ENCODE measurements at places on chromosomes 5 and 9.

DNA sequence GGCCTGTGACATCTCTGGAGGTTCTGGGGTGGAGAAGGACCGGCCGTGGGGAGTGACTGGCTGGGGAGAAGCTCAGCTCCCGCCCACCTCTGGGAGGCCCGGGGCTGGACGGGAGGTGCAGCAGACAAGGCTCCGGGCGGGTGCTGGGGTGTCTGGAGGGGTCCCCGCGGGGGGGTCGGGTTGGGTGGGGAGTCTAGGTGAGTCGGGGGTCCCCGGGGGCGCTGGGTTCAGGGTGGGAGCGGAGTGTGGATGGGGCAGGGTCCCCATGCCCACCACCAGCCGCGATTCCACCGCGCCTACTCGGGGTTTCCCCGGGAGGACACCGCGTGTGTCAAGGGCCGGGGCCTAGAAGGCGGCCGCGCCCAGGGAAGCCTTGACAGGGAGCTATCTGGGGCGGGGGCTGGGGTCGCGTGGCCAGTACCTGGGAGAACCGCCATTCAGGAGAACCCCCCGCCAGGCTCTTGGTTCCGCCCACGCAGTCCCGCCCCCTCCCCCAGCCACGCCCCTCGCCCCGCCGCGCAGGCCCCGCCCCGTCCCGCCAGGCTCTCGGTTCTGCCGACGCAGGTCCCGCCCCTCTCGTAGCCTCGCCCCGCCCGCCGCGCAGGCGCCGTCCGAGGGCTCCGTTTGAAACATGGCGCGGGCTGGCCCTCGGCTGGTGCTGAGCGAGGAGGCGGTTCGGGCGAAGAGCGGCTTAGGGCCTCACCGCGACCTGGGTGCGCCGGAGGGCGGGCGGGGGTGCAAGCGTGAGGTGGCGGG is at the start of gene CEP72:
Gene CEP72 (plus strand): TSS at position 610 of the 756 bp plus-strand sequence. CDS start 22 bp downstream, at position 632.
- DNase-seq = peak; percentile 84

GRCh38 chr9:100027543-100027942 is 71.3 kb downstream of the ERP44 start:
- DNase-seq = no peak

DNA sequence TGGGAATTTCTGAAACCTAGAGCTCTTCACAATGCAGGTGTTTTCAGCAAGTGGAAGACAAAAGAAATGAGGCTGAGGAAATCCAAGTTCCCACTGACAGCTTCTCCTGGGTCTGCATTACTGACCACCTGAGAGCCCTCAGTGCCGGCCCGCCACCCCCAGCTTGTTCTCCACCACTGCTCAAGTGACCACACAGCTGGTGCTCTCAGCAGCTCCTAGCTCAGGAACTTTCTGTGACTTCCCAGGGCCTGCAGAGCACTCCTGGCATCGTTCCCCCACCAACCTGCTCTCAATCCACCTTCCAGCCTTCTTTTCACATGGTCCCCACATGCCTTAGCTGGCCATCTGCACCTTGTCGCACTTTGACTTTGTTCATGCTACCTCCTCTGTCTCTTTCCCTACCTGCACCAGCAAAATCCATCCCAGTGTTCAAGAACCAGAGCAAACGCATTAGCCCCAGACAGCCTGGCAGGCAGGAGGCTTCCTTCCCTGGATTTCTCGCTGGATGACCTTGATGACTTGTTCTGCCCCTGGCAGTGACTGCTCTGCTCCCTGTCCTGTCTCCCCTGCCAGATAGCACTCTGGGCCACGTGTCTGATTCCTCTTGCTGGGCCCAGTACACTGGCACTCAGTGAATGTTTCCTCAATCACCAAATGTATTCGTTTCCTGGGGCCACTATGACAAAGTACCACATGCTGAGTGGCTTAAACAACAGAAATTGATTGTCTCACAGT is 35.1 kb upstream of the NANS start:
- DNase-seq = no peak

DNA sequence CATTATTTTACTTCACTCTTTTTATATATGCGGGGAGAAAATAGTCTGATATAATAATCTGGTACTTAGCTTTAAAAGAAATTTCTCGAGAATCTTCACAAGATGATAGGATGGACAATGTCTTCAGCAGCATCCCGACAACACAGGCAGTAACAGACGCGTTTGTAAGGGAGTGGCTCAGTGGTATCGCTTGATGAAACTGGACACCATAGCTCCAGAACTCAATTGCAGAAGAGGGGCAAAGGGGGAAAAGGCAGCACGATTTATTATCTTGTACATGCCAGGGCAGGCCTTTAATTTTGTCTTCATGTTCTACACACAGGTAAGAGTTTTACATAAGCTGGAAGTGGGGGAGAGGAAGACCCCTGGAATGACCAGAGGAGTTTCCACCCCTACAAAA is 15.7 kb downstream of the IL4 start:
- DNase-seq = no peak

DNA sequence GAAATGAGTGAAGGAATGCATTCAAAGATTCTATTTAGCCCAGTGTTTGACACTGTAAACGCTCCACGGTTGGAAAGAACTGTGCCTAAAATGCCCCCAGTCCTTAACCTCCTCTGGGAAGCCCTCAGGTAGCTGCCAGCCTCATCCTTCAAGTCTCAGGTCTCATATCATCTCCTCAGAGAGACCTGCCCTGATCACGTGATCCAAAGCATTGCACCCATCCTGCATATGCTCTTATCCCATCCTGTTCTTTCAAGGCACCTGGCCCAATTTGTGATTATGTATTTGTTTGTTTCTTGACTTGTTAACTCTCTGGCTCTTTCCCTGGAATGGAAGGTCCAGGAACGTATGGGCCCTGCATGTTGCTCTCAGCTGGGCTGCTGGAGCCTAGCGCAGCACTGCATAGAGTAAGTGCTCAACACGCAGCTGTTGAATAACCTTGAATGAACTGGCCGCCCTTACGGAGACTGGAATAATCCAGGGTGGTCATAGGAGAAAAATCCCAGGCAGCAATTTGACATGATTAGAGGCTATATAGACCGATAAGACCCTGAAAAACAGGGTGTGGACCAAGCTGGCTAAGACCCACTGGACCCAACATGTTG is 8.7 kb downstream of the C1QTNF2 start:
- no peak for DNase-seq

DNA sequence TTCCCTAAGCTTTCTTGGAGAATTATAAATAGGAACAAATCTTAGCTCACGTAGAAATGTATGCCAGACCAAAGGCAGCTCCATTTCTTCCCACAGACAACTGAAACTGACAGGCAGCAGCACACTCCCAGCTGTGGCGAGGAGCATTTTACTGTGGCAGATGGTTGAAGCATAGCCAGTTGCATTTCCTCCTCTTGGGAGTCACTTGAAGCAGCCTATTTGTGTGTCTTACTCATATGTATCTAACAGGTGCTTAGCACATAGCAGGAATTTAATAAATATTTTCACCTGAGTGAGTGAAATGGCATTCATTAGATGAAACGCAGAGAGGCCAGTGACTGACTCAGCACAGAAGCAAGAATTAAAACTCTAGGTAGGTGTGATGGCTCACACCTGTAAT is 12.3 kb upstream of the MTMR12 start:
- peak; percentile 12 for DNase-seq

- DNase-seq = no peak
These were observed 36.9 kb upstream of the CXCL14 start for GRCh38 chr5:135615581-135616260.

DNA sequence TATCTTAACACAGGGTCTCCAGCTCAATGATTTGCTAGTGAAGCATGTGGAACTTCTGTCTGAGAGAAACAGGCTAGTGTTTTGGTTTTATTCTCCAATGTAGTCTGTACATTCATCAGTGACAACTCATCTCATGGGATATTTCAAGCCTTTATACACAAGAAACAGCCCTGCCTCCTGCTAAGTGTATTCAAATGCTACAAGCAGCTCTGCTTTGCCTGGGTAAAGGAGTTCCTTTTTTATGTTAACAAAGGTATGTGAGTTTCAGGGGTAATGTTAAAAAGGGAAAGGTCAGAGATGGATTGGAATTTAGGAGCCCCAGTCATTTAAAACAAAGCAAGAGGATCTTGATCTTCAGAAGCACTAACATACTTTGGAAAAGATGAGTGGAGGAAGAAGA is 498.7 kb downstream of the ISL1 start:
- no peak for DNase-seq

- DNase-seq = no peak
These were observed 20.0 kb upstream of the SHISAL2B start for GRCh38 chr5:64670277-64670676.

- peak; percentile 27 for DNase-seq
These were observed at the start of gene RASGRF2 for GRCh38 chr5:80959768-80960442. RASGRF2 (plus strand) TSS chr5:80960363; CDS start chr5:80960739, 376 bp downstream.

GRCh38 chr5:61637566-61637965 is 305.5 kb downstream of the ZSWIM6 start:
- DNase-seq = no peak

GRCh38 chr5:62328772-62329491 is 22.9 kb downstream of the KIF2A start:
- DNase-seq = no peak

GRCh38 chr9:82969291-82969690 is 93.7 kb downstream of the RASEF start:
- no peak for DNase-seq

DNA sequence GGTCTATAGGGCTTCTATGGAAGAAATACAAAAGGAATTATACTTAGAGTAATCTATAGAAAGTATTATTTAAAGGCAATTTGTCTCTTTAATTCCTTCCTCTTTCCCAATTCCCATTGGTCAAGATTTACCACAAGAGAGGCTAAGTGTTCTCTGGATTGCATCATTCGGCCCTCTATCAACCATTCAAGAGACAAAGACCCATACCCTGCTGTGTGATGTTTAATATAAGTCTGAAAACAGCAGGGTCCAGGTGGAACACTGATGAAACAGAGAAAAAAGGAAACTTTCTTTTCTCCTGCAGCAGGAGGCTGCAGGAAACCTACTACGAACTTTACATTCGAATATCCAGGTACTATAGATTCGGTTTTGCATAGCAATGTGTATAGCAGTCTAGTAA is 323.4 kb downstream of the CHSY3 start:
- DNase-seq = peak; percentile 8

DNA sequence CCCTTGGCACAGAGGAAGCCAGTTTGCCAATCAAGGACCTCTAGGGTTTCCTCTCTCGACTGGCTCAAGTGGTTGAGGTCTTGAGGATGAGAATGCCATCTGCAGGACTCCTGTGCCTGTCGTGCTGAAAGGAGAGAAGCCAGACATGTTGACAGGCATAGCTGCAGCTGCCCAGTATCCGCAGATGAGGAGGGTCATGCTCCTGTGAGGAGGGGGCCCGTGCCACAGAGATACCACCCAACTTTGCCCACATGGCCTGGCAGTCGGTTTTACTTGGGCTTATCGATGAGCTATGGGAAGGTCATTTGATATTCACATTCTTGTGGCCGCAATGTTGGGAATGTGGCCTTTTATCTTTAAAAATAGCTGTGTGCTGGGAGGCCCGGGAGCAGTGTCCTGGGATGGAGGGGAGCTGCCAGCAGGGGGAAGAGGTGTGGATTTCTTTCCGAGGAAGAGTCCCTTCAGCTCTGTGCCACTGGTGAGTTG is 17.4 kb downstream of the FRMPD1 start:
- no peak for DNase-seq

- DNase-seq = no peak
These were observed 193.9 kb downstream of the RORB start for GRCh38 chr9:74691058-74691457.

DNA sequence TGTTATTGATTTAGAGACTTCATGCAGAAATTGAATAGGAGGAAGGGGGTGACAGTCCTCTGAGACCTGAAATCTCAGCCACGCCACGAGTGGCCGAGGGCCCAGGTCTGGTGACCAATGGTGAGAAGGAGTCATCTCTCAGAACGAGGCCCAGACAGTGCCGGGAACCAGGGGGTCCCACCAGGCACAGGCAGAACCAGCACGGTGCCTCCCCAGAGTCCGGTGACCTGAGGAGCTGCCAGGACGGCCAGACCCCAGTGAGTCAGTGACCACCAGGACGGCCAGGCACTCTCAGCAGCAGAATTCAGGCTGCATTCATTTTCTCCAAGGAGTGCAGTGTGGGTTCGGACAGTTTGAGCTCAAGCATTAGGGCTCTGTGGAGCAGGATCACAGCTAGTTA is 43.8 kb upstream of the NKD2 start:
- DNase-seq = no peak

GRCh38 chr9:72701510-72701909 is 180.1 kb downstream of the TMC1 start:
- no peak for DNase-seq

DNA sequence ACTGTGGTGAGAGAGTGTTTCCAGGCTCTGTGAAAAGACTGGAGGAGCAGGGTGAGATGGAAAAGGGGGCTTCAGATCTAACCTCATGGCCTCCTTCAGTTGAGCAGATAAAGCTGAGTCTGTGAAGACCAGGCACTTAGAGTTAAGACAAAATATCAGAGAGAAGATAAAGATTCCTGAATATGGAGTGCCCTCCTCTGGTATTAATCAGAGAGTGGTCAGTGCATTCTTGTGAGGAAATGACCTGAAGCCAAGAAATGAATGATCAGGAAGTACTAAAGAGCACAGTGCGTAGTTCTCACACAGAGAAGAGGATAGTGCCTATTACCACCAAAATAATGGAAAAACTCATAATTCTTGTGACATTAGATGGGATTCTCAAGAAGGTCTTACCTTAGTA is 1417.0 kb upstream of the ACO1 start:
- peak; percentile 9 for DNase-seq

- no peak for DNase-seq
These were observed 69.1 kb downstream of the OTULIN start for GRCh38 chr5:14733661-14734060.

GRCh38 chr5:32147236-32147635 is 26.9 kb downstream of the GOLPH3 start:
- no peak for DNase-seq

GRCh38 chr9:101569741-101570501 is 24.8 kb downstream of the PPP3R2 start:
- no peak for DNase-seq

GRCh38 chr5:68046445-68046844 is 169.1 kb upstream of the PIK3R1 start:
- DNase-seq = peak; percentile 96

DNA sequence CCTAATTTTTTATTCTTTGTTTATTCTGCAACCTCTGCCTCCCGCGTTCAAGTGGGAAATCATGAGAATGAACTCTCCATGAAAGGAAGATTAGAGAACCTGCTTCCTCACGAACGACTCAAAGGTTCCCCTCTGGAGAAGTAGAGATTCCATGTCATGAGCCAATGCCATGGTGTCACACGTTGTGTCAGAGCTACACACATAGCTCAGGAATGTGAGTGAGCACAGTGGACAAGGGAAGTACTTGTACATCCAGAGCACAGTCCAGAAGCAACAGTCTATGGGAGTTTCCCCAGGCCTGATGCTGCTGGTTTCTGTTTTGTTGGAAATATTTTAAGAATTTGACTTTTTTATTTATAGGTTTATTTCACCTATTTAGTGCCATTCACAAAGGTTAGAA is 26.8 kb upstream of the PPP2CA start:
- peak; percentile 66 for DNase-seq

DNA sequence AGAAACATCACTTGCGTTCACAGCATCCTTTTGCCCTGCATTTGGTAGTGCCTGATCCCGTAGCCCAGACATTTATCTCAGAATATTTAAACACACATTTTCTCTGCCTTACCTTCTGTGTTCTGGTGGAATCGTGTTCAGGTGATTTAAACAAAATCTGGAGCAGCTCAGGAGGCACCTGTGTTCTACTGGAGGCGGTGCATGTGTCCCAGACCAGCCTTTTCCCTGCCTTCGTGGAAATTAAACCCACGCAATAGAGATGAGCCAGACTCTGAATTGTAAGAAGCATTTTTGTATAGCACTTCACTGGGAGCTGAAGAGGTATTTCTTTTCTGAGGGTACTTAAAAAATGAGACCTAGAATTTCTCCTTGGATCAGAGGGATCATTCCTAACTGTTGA is 212.5 kb downstream of the MAST4 start:
- no peak for DNase-seq

GRCh38 chr9:134502809-134503211 is 138.8 kb upstream of the COL5A1 start:
- DNase-seq = peak; percentile 96
